ENCODE measurements at places on chromosomes 3 and 15.

- DNase-seq: peak; percentile 41
Observed at GRCh38 chr15:70788114-70789049, 25.0 kb upstream of the UACA start.

- peak; percentile 50 for DNase-seq
Observed at GRCh38 chr3:143464850-143465249, 345.3 kb downstream of the CHST2 start.

- no peak for DNase-seq
Observed at GRCh38 chr3:11901286-11901875, 54.7 kb upstream of the TAMM41 start.

- no peak for DNase-seq
Observed at GRCh38 chr3:192864941-192865340, 52.7 kb downstream of the MB21D2 start.

DNA sequence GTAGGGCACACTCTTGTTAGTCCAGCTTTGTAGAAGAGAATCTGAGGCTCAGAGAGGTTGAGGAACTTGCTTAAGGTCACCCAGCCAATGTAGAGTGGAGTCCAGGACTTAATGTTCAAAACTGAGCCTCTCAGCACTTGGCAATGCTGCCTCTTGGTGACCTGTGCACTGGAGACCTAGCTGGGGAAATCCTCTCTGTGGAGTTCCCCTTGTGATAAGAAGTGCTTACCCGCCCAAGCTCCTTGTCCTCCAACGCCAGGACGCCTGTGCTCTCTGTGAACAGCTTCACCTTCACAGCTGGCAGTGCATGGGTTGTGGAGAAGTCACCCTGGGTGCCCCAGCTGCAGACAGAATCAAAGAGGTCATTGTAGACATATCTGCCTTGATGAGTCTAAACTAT lies 219.1 kb upstream of the FEZF2 start:
- DNase-seq: no peak

- no peak for DNase-seq
Observed at GRCh38 chr3:10547841-10548783, 42.7 kb upstream of the ATP2B2 start.

DNA sequence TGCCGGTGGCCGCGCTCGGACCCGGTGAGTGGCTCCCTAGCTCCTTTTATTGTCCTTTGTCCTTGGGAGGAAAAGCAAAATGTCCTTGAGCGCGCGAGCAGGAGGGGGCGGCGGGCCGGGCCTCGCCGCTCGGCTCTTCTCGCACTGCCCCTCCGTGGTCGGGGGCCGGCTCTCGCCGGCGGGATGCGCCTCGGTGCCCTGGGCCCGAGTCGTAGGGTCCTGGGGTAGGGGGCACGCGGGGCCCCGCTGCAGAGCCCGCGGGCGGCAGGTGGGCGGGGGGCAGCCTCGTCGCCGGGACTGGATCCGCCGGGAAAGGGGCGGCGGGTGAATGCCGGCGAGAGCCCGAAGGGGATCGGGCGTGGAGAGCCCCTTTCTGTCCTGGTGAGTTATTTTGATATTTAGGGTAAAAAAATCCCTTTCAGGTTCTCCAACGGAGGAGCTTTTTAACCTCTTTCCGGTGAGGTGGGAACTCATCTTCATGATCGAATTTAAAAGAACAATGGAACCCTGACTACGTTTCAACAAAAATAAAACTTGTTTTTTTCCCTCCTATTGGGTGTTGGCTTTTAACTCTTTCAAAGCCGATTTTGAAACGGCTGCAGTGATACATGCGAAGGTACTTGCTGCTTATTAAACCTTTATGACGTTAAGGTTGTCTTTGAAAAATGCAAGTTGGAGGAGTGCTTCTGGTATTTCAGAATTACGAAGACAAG lies 16.8 kb upstream of the CHD2 start:
- DNase-seq: no peak

- no peak for DNase-seq
Observed at GRCh38 chr15:52328680-52329079, 33.1 kb upstream of the MYO5C start.

- peak; percentile 73 for DNase-seq
Observed at GRCh38 chr15:88246666-88247446, 9.7 kb downstream of the NTRK3 start.

DNA sequence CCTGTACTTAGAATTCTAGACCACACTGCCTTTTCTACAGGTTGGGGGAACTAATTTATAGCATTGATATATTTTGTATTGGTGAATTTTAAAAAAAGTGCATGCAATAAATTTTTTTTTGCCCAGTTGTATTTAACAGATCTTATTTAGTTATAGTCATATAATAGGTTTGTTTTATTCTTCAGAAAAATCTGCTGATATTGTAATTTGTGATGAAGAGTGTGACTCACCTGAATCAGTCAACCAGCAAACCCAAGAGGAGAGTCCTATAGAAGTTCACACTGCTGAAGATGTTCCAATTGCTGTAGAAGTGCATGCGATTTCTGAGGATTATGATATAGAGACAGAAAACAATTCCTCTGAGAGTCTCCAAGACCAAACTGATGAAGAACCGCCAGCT lies 10.3 kb downstream of the ZNF639 start:
- no peak for DNase-seq

DNA sequence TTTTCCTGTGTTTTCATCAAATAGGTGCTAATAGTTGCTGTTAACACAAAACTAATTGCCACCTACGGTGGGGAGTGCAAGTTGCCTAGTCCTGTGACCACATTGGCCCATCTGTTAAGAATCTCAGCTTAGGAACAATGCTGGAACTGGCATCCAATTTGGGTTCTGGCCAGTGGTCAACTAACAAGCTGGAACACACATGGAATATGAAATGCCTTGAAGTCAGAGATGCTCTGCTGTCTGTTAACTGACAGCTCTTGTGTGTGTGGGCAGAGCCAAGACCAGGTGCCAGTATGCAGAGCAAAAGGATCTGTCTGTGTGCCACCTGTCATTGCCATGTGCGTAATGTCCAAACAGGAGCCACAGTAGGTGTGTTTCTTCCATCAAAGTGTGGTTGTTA lies 460.8 kb downstream of the ROBO2 start:
- no peak for DNase-seq

DNA sequence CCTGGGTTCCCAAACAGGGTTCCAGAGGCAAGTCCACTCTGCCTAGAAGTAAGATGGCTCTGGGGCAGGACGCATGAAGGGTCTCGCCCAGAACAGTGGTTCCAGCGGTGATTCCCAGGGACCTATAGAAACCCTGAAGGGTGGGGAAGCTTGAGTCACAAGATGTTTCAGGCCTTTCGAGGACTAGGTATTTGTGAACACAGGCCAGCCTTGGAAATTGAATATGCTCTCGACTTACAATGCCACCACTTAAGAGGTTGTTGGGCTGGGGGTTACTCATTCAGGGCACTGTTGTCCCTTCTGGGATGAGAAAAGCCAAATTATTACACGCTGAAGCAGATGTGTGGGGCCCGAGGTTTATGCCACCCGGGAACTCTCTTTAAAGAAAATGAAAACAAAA lies 152.0 kb downstream of the TJP1 start:
- DNase-seq: no peak

DNA sequence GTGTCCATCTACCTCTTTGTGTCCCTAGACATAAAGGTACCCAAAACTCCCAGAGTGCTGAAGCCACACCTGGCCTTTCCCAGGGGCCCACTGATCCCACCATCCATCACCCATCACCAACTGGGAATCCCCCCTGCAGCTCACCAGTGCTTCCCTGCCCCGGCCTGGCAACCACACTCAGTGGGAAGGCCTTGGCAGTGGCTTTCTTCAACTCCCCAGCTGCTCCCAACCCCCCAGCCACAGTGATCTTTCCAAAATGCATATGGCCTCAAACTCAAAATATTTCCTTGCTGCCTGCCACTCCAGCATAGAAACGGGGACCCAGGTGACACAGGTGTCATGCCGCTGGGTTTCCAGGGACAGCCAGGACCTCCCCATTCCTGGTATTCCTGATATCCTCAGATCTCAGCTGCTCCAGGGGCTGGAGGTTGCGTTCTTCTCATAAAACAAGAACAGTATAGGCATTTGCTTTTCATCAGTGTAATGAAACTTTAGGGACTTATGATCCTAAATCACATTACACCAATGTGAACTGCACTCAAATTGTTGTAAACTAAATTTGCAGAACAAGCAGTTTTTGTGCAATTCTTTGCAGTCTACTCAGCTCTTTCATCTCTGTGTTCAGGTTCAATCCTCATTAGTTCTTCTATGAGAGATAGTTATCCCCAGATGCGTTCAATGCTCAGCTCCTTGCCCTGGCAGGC lies 1.3 kb downstream of the OCA2 start:
- no peak for DNase-seq

DNA sequence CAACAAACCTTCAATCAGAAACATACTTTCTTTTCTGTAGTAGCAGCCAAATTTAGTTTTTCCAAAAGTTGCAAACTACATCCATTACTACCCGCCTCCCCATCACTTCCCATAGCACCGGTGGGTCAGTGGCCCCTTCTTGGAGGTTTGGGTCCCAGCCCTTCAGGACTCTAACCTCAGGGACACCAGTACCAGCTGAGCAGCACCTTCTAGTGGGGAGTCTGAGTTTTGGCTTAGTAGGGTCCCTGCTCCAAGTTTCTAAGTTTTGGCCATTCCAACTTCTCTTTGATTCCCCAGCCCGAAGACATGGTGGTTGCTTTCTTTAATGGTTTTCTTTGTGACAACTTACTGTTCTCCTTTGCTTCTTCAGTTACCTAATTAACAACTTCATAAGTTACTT lies 160.6 kb downstream of the ECT2 start:
- no peak for DNase-seq

DNA sequence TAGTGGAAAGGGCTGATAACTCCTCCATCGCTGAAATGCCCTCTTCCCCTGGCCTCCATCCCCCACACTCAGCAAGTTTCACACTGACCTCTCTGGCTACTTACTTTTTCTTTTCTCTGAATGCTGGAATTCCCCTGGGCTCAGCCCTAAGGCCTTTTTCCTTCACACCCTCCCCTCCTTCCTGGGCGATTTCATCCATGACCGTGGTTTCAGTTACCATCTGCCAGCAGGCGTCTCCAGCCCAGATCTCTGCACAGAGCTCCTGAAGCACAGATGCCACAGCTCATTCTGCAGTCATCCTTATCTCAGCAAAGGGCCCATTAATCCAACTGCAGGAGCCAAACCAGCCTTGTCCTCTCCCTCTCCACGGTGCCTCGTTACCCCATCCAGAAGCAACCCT lies 114.0 kb downstream of the RFTN1 start:
- DNase-seq: no peak

GRCh38 chr15:80924278-80924677 lies 65.3 kb downstream of the MESD start:
- no peak for DNase-seq

Data from RKO (cell line).